ENCODE measurements at places on chromosomes 16 and 17. TPM values are rescaled to one million over a fixed set of nuclear protein-coding genes. Genes with fewer than 3 reads are reported as not detected.

DNA sequence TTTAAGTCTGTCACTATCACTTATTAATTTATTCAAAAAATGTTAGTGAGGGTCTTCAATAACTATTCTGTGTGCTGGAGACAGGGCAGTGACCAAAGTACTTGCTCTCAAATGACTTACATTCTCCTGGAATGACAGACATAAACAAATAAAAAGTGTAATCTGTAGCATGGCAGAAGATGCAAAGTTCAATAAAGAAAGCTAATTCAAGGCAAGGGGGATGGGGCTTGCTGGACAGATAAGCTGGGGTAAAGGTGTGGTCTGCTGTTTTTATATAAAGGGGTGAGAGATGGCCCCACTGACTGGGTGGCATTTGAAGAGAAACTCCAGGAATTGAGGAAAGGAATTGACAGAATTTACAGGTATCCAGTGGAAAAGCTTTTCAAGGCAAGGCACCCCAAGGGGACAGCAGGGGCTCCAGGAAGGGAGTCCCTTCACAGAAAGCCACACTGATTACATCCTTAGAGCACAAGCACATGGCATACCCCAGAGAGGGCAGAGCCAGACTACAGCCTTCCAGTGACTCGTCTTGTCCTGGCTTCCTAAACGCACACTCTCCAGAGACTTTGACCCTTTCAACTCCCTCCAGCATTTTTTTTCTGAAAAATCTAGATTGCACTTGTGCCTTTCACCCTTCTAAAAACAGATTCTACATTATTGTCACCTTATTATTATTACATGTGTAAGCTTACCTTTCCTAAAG lies 123.7 kb upstream of the HS3ST3A1 start:
- no peak for DNase-seq

DNA sequence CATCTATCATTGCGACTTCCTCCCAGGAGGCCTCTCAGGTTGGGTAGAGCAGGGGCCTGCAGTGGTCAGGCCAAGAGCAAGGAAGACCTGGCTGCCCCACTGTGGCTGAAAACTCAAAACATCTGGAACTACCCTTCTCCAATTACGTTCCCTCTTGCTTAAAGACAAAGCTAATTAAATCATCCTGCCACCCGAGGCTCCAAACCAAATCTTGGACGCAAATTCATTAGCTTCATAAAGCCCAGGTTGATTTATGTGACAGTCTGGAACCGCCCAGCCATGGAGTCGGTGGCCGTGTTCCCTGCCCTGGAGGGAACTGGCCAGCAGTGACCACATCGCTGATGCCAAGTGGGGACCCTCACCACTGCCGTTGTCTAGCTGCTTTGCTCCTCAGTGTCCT lies 21.4 kb downstream of the GRIN2C start:
- no peak for DNase-seq

The CCT6B gene
- total RNA-seq = 2.0 TPM

The TPSAB1 gene
- total RNA-seq = 35.1 TPM

DNA sequence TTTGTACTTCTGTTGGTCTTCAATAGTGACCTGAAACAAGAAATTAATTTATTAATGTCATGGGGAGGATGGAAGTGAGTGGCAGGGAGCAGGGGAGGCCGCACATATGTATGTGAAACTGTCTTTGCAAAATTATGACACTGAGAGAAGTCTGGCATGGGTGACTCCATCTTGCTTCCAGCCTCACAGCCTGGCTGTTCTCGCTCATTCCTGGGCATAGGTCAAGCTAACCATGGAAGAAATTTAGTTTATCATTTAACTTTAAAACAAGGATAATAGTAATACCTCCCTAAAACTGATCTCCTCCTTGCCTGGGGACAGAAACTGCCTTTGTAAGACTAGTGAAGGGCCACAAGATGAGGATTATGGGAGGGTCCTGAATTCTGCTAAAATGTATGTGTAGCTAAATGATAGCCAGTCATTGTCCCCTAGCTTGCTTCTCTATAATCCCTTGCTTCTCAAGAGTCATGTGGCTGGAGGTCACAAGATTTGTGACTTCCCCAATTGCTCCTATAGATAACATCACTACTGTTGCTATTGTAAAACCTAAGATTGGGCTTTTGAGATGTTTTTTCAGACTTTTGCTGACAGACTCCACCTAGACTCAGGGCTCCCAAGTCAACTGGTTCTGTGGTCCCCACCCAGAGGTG lies 126.0 kb downstream of the HS3ST3A1 start:
- DNase-seq = no peak

DNA sequence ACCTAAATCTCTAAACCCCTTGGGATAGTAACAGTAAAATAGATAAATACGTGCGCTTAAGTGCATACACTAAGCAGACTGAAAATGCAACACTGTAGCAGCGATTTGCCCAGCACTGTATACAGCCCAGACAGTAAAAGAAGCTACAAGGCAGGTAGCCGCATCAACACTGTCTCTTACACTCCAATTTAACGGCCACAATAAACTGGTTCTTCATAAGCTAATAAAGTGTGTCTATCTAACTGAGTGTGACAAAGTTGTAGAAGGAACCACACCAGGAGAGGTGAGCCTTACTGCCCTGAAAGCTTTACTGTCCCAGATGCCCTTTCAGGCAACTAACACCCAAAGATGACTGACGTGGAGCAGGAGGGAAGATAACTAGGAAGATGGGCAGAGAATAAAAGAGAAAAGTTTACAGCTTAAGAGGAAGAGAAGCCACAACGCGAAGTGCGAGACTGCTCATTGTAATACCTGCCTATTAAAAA lies 847 bp downstream of the ZDHHC7 start:
- no peak for DNase-seq

The SLC5A2 gene
- total RNA-seq = 1.4 TPM

The CES4A gene
- total RNA-seq = 9.3 TPM

DNA sequence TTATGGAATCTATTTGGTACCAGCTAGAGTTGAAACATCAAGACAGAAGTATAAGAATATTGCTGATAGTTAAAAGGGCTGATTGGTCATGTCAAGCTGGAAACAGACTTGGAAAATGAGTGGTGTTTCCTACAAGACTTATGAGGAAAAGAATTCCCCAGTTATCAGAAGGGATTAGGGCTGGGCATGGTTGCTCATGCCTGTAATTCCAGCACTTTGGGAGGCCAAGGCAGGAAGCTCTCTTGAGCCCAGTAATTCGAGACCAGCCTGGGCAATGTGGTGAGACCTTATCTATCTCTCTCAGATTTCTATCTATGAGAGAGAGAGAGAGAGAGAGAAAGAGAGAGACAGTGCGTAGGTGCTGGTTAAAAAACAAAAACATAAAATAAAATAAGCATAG lies 139.5 kb upstream of the PMFBP1 start:
- DNase-seq = no peak

The CACNG1 gene
- total RNA-seq = not detected

DNA sequence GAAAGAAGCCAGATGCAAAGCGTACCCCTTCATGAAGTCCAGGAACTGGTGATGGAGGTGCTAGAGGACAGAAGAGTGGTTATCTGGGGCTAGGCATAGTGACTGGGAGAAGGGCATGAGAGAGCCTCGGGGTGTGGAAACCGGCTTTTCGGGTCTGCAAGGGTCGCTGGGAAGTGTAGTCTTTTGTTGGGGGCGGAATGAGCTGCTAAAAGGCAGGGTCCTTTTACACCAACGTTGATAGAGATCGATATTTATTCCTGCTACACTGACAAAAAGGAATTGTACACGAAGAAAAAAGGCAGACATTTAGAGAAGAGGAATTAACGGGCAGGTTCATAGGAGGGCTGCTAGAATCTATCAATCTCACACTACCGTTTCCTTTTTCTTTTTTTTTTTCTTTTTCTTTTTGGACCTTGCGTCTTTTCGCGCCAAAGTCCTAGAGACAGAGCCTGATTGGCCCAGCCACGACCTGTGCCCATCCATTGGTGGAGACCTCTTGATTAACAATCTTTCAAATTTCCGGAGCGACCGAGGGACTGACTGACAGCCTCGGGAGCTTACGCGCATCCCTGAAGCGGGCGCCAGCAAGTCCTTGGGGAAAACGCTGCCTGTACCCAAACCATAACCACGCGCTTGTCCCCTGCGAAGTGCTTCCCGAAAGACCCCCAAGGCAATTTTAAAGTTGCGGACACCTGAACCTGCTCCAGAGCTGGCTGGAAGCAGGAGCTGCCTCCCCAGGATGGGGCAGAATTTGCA lies 27.7 kb upstream of the DHRS7B start:
- DNase-seq = no peak

The CLEC16A gene
- total RNA-seq = 35.6 TPM

DNA sequence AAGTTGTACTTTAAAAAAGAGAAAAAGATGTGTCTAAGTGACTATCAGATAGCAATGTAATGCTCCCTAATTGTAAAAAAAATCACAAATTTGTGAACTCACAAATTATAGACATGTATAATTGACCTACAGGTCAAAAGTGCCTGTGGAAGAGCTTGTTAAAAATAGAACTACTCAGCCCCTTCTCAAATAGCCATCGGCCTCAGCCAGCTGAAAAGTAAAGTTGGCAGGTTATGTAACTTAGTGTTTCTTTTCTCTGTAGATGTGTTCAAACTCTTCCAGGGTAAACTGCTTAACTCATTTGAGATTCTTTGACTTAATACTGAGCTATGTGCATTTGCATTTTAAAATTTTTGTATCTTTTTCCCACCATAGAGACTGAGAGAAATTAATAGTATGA lies 13.3 kb downstream of the AKTIP start:
- no peak for DNase-seq

- no peak for DNase-seq
These were observed 35.4 kb downstream of the WSCD1 start for GRCh38 chr17:6105649-6106007.

The KRT20 gene
- not detected for total RNA-seq

The EME1 gene
- total RNA-seq = 2.6 TPM

- DNase-seq = no peak
These were observed 2.0 kb downstream of the WFIKKN2 start for GRCh38 chr17:50837286-50837979.

GRCh38 chr17:44176257-44176656 lies 5.8 kb downstream of the ASB16 start:
- DNase-seq = no peak

GRCh38 chr16:79664407-79664806 lies 63.9 kb upstream of the MAF start:
- no peak for DNase-seq

GRCh38 chr16:13291591-13292333 lies 390.4 kb downstream of the SHISA9 start:
- no peak for DNase-seq

DNA sequence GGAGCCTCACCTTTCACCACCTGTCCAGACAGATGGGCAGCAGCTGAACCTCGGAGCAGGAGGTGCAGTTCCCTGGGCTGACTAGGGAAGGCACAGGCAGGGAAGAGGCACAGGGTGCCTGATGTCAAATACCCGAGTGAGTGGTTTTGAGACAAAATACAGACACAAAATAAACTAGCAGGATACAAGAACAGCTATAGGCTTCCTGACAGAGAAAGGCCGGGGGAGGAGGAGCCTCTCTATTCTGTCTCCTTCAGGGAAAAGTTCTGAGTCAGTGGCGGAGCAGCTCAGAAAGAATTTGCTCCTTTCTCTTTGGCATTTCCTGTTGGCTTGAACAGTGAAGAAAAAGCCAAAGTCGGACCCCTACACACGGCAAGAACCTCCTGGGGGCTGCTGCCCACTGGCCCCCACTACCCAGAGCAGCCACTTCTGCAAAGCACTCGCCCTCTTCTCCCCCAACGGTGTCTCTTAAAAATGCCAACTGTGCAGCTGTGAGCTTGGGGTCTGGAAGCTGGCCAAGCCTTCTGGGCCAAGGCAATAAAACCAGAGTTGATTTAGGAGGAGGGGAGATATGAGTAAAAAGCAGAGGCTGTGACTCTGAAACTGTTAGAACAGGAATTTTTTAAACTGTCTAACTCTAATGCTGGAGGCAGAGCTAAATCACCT lies 14.4 kb upstream of the FAAP100 start:
- DNase-seq = peak; percentile 81

DNA sequence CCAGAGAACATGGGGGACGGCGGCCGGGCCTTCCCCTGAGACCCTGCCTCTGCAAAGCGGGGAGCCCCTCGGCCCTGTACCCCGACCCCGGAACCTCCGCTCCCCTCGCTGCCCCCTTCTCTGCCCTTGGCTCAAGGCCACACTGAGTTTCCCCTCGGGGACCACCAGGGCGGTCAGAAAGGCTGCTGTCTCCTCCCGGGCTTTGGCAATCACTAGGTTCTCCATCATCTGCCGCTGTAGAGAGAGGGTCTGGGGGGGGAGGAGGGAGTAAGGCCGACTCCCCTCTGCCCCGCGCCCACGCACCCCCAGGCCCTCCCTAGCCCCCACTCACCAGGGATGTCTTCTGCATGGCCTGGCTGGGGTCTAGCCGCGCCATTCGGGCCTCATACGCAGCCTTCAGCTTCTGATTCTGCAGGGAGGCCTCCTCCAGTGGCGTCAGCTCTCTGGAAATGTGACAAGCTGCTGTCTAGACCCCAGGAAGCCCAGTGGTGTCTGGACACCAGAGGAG lies 8.4 kb downstream of the VPS9D1 start:
- DNase-seq = no peak

- DNase-seq = peak; percentile 74
These were observed at the start of gene OTOP2 for GRCh38 chr17:74924250-74924948. OTOP2 (plus strand) TSS chr17:74924273; CDS start chr17:74924633, 360 bp downstream.

The TBC1D3K gene
- not detected for total RNA-seq

DNA sequence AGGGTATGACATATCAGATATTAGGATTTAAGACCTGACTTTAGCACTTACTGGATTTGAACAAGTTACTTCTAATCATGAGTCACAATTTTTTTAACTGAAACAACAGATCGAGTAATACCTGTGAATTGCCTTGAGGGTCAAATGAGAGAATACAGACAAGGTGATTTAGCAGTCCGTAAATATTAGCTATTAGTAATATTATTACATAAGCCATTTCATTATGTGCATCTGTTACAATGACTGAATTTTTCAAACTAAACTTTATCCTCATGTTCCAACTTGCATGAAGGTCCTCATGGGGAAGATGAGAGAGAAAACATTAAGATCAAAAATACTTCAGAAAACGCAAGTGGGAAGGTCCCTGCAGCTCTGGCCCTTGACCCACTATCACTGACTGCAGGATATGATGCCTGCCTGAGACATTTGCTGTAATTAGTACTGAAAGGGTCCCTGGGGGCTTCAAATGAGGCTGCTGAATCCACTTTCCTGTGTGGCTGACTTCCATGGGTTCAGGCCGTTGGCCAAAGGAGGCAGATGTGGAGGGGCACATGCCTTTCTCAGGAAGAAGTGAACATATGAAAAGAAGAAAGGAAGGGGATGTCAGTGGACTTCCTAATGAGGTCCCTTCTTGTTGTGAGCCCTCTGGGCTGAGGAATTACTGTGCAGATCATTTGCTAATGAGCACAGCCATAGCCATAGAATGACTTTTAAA lies 441.7 kb downstream of the CDH11 start:
- no peak for DNase-seq

GRCh38 chr17:2613089-2613808 lies 19.8 kb downstream of the PAFAH1B1 start:
- DNase-seq = no peak

GRCh38 chr17:72715906-72716572 lies 376.4 kb downstream of the SLC39A11 start:
- DNase-seq = no peak

The FSCN2 gene
- total RNA-seq = 2.1 TPM

DNA sequence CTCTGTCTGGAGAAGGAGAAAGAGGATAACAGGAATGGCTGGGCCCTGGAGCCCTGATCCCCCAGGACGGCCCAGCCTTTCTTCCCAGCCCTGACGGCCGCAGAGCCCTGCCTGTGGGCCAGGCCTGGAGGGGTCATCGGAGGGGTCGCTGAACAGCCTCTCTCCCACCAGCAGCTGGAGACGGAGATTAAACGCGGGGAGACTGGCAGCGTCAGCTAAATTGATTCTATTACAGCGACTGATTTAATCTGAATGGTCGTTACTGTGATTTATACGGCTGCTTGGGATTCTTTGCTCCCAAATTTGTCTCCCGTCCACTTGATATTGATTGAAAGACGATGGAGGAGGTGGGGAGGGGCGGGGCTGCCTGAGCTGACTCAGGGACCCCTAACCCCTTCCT lies 7.1 kb upstream of the CDH15 start:
- no peak for DNase-seq

The FOXJ1 gene
- 15.9 TPM for total RNA-seq

All from left lung (tissue), 14 donors.